ENCODE measurements at places on chromosomes 12 and 14.

GRCh38 chr12:109130297-109131153, 14.1 kb downstream of the ACACB start:
- DNase-seq = no peak

- no peak for DNase-seq
Measured at GRCh38 chr12:1882405-1882804, 36.0 kb downstream of the CACNA2D4 start.

- DNase-seq = peak; percentile 13
Measured at GRCh38 chr14:100692859-100693558, 33.7 kb upstream of the DLK1 start.

DNA sequence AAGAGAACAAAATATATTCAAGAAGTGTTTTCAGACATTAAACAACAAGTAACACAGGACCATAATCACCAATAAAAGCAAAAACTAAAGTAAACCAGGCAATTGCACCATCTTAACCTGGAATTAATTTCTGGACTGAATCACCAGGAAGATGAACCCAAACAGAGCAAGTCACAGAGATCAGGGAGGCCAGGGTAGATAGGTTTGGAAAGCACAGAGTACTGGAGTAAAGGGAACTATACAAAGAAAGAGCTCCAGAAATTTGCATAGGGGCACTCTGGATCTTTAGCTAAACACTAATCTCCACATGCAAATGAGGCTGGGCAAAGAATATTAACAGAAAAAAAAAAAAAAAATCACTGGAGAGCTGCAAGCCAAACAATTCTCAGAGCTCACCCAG, 84.7 kb downstream of the NUAK1 start:
- DNase-seq = no peak

DNA sequence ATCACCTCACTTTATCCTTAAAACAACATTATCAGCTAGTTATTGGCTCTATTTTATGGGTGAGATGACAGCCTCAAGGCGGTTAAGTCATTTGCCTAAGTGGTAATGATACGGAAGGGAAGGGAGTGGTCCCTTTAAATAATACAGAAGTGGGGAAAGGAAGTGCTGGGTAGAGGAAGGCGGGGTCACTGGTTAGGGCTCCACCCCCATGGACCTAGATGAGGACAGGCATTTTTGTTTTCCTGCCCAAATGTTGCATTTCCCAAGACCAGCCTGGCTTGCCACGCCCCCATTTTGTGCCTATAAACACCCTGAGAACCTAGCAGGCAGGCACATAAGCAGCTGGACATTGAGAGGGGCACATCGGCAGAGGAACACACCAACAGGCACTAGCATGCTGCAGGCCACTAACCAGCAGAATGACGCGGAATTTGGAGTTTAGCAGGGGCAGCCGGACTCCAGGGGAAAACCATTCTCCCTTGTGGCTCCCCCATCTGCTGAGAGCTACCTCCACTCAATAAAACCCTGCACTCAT, 100.9 kb downstream of the EPS8 start:
- no peak for DNase-seq

- no peak for DNase-seq
Measured at GRCh38 chr14:76947838-76948184, 80.7 kb downstream of the IRF2BPL start.

- DNase-seq = no peak
Measured at GRCh38 chr14:24122898-24123297, 7.6 kb upstream of the FITM1 start.

DNA sequence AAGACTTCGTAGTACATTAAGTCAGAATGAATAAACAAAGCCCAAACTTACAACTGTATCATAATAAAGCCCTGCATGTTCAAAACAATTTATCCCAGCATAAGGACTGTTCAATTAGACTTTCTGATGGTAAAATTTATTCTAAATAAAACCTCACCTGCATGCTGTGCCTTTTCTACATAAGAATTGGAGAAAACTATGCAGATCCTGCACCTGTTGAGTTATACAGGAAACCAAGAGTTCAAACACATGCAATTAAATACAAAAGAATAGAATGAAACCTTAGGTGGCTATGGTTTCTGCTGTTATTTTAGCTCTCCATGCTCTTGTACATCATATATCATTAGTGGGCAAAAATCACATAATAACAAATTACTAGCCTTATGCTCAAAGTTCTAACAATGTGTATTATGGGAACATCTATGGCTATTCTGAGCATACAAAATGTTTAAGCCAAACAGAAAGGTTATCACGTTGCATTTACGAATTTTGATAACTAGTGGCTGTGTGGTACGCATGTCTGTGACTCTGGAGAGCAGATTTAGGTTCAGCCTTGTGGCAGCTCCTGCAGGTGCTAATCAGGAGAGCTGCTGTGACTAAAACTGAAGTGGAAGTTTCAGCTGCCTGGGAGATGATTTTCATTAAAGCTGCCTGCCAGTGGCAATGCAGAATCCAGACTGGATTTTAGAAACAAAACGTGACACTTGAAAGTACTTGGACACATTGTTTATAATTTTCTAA, 36.1 kb upstream of the LRFN5 start:
- DNase-seq = no peak

DNA sequence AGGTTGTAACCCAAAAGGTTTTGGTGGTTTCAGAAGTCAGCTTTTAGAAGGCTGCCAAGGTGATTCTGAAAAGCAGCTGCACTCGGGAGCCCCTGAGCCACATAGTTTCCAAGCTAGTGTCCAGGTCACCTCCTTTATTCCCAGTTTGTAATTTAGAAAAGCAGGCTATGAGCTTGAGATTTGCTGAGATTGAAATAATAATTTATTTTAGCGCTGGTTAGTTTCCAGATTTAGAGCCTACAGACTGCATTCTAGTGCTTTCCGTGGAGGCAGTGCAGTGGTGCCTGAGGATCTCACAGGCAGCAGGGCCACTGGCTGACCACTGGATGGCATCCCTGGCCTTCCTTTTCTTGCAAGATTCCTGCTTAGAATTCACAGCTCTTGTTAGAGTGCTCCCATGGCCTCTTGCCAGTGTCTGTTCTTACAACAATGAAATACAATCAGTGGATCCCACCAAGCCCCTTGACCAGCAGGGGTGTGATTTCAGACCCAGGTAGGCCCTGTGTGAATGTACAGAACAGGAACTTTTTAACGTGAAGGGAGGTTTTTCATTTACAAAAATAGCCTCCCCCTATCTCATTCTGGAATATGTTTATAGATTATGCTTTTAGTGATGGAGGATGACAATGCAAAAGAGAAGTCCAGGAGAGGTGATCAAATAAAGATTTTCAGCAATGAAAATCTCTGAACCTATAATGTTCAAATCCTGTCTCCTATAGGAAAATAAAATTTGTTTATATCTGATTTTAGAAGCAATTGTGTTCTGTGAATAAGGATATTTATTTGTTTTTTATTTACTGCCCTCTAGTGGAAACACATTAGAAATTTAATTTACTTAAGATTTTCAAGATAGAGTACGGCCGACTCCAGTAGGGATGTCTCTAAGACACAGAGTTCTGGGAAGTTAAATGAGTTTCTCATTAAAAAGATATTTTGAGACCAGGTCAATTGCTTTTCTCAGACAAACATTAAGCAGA, 362.1 kb upstream of the STXBP6 start:
- no peak for DNase-seq

DNA sequence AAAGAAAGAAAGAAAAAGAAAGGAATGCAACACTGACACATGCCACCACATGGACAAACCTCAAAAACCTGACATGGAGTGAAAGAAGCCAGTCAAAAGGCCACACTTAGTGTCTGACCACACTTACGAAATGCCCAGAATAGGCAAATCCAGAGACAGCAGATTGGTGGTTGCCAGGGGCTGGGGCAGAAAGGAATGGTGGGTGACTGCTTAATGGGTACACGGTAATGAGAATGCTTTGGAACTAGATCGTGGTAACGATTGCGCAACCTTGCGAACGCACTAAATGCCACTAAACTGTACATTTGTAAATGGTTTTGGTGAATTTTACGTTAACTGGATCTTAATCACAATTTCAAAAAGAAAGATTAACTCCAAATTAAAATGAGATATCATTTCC, 39.5 kb downstream of the SCARB1 start:
- no peak for DNase-seq

GRCh38 chr12:12946686-12947355, 5.1 kb downstream of the GPRC5D start:
- DNase-seq = no peak

- DNase-seq = no peak
Measured at GRCh38 chr12:119758722-119759121, 90.8 kb downstream of the PRKAB1 start.

DNA sequence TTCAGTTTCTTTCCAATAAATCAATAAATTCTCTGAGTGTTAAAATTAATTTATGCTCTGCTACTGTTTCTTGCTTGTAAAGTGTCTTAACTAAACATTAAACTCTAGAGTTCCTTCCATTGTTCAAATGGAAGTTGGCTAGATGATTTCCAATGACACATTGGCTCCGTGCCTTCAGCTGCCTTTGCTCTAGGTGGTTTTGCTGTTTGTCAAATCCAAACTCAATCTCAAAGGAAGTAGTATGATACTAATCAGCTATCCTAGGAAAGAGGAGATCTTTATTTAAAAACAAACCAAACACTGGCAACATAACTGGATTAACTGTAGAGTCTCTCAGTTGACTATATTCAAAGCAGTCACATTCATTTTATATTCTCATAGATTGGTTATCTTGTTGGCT, 356.4 kb downstream of the FOXG1 start:
- DNase-seq = no peak

DNA sequence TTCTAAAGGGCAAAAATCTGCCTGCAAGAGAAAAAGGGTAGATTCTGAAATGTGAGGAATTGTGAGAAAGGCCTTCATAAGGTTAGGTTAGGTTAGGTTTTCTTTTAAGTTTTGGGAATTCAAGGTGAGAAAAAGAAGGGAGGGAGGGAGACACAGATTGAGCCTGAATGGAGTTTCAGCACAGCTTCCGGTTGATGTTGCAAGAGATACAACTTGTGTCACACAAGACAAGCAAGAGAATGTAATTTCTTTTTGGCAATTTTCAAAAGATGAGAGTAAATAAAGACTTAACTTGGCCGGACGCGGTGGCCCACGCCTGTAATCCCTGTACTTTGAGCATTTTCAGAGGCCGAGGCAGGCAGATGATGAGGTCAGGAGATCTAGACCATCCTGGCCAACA, 63.8 kb downstream of the CPSF2 start:
- no peak for DNase-seq

- DNase-seq = peak; percentile 76
Measured at GRCh38 chr12:13864081-13864673, 117.2 kb downstream of the GRIN2B start.

DNA sequence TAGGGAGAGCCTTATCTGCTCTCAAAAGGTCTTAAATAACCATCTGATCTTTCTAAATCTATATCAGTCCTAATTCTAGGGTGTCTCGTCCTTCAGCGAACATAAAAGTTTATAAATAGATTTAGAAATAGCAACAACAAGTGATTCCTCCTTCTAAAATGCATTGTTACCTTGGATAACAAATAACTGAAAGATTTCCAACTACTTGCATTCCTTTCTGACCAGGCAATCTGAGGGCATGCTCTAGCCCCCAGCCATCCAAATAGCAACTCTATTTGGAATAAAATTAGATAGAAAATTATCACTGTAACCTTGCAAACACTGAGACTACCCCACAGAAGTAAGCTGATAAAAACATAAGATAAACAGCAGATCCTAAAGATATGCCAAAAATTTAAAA, 21.8 kb upstream of the KRR1 start:
- no peak for DNase-seq

All from RPMI8226 (cell line).